Femur (tissue), 1 donor: ENCODE measurements at places on chromosomes 11 and 22.

GRCh38 chr11:15883455-15883920, 472.9 kb downstream of the SOX6 start:
- DNase-seq: peak; percentile 53

GRCh38 chr11:123314972-123315371, 115.1 kb upstream of the GRAMD1B start:
- no peak for DNase-seq

DNA sequence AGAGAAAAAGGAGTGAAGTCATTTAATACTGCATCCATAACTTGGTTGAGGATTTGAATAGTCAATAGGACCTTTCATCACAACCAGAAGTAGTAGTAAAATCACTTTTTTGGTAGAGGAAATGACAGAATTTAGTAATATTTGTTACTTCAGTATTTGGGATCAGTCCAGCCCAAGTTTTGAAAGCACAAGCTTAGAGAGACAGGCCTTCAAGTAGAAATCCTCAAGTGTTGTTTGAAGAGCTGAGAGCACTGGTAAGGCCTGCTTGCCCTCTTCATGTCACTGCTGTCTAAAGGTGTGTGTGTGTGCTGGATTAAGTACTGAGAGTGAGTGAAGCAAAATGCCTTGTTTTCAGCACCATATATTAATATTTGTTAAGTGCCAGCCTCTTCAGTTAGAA, 137.3 kb downstream of the WNT11 start:
- no peak for DNase-seq

GRCh38 chr11:100176456-100176855, 510.6 kb upstream of the ARHGAP42 start:
- DNase-seq: no peak

DNA sequence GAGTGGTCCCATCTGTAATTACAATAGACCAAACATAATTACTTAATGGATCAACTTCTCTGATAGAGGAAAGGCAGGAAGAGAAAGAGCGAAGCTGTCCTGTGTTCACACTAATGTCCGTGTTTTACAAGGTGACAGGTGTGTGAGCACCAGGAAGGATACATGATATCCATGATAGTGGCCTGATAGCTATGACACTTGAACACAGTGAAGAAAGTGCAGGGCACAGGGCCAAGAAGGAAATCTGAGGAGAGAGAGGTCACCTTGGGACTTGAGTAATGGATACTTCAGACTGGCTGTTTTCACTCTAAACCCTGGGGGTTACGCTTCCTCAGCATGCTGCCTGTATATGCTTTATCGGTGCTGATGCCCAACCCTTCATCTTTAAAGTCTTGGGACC, 29.4 kb downstream of the TUB start:
- no peak for DNase-seq

DNA sequence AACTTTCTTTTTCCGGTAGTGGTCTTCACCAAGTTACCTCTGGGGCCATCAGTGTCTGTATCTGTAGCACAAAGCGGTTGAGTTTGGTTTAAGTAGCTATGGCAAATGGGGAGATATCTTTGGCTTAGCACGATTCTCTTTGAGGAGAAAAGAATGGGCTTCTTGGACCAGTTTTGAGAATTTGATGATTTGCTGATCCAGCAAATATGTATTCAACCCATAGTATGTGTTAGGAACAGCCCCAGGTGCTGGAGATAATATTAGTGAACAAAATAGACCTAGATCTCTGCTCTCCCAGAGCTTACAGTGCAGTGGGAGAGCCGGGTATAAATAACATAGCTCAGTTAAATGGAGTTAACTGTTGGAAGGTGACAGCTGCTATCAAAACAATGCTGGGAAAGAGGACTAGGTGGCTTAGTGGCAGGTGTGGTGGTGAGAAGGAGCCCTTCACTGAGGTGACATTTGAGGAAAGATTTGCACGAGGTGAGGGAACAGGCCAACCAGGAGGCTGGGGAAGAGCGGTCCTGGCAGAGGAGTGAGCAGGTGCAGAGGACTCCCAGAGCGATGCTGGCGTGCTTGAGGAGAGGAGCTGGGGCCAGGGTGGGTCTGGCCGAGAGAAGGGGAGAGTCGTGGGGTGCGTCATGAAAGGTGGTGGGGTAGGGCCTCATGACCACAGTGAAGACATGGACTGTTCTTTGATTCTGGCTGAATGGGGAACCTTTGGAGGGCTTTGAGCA, 5.0 kb downstream of the TBC1D22A start:
- no peak for DNase-seq

GRCh38 chr11:34357701-34358257, at the start of gene ABTB2:
TSS of gene ABTB2 (minus strand) at chr11:34358010.
- DNase-seq: peak; percentile 99

- no peak for DNase-seq
These were observed 151.7 kb downstream of the SPON1 start for GRCh38 chr11:14114269-14114668.

- no peak for DNase-seq
These were observed 6.9 kb upstream of the MS4A14 start for GRCh38 chr11:60389279-60389910.

GRCh38 chr11:62071408-62071807, 52.4 kb upstream of the INCENP start:
- DNase-seq: no peak

- peak; percentile 93 for DNase-seq
These were observed at the start of gene TMEM109 for GRCh38 chr11:60913793-60914632. TSS of gene TMEM109 (plus strand) at chr11:60914158. CDS start at chr11:60919694, 5,536 bp downstream.

DNA sequence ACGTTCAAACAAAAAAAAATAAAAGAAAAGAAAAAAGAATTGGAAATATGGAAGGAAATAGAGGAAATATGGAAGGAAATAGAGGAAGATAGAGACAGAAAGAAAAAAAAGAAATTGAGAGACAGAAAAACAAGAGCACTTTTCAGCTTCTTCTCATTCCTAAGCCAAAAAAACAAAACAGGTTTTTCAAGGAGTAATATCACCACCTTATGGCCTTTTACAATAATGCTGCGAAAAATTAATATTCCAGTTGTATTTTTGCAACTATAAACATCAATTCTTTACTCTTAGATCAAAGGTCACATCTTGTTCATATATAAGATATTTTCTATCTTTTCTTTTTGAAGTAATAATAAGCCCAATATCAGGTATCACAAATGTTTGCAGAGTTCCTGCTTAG, 328.3 kb downstream of the FAT3 start:
- no peak for DNase-seq

DNA sequence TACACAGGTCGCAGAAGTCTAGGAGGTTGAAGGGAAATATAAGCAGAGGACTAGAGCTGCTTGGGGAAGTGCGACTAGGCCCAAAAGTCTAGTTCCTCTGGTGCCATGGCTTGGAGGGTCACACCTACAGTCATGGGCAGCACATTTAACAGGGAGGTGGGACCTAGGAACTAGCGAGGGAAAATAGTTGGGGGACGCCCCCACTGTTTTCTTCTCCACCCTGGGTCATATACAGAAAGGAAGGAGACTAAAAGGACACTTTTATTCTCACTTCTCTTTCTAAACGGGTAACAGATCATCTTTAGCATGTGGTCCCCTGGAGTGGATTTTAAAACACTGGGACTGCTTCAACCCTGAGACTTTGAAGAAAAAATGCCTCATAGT, 16.6 kb downstream of the APIP start:
- no peak for DNase-seq

GRCh38 chr11:28878025-28878424, 769.8 kb downstream of the METTL15 start:
- DNase-seq: no peak

- no peak for DNase-seq
These were observed 8.5 kb downstream of the SIK3 start for GRCh38 chr11:117089685-117090084.

GRCh38 chr11:106461839-106462545, 384.5 kb downstream of the AASDHPPT start:
- DNase-seq: no peak

DNA sequence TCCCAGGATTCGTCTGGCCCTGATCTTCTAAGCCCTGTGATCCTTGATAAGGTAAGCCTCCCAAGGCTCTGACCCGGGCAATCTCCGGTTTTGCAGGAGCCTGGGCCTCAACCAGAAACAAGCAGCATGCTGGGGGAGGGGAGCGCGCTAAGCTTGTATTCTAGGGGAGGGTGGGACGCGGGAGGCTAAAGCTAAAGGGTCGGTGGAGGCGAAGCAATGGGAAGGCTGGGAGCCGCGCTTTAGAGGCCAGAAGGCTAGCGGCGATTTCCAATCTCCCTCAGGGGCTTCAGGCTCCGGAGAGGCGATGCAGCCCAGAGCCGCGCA, 753 bp downstream of the PTPN5 start:
- no peak for DNase-seq

DNA sequence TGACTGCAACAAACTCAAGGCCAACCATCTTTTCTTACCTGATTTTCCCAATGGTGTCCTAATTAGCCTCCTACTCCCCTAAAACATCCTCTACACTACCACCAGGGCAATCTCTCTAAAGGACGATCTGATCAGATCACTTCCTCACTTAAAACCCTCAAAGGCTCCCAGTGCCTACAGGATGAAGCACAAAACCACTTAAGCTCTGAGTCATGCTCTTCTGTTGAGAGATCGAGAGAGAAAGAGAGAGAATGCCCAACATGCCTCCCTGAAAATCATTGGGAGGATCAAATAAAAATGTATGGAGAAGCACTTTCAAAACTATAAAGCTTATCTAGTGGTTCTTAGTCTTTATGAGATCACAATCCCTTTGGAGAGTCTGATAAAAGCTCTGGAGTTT, 171.1 kb downstream of the CADM1 start:
- DNase-seq: no peak

- peak; percentile 97 for DNase-seq
These were observed 966 bp downstream of the AHNAK start for GRCh38 chr11:62545437-62546243.

- no peak for DNase-seq
These were observed 2.4 kb downstream of the LARGE1 start for GRCh38 chr22:33917744-33918406.

GRCh38 chr11:129143335-129143734, 48.8 kb downstream of the ARHGAP32 start:
- peak; percentile 64 for DNase-seq

DNA sequence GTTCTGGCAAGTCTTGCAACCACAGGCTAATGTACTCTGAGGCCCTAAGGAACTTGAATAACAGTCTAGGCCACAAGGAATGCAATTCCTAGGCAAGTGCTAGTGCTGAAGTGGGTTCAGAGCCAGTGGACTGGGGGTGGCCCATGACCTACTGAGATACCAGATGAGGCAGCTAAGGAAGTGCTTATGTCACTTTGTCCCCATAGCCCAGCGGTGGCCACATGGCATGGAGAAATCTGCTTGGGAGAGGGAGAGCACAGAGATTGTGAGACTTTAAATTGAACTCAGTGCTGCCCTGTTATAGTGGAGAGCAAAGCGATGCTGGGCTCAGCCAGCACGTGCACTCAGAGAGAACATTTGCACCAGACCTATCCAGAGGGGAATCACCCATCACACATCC, 629.5 kb downstream of the JRKL start:
- no peak for DNase-seq

DNA sequence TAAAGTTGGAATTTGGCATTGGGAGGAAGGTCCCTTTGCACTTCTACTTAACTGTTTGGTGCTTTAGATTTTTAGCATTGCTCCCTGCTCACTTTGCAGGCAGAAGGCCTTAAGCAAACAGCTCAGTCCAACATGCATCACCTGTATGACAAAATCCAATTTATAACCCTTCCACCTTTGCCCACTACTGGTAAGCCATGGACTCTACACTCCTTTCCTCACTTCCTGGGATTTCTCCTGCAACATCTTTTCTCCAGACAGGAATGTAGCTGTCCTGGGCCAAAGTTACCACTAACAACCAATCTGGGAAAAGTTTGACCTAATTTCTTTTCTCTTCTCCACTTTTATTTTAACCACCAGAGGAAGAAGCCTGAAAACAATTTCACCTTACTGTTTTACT, 1.8 kb upstream of the OR2D2 start:
- no peak for DNase-seq

- DNase-seq: no peak
These were observed 170.0 kb upstream of the PDGFD start for GRCh38 chr11:104333977-104334376.

- DNase-seq: peak; percentile 15
These were observed 20.0 kb downstream of the TPBGL start for GRCh38 chr11:75260396-75261170.

- DNase-seq: no peak
These were observed 7.6 kb downstream of the BAD start for GRCh38 chr11:64276653-64277431.

- DNase-seq: no peak
These were observed 33.1 kb upstream of the IPO7 start for GRCh38 chr11:9351321-9351881.

DNA sequence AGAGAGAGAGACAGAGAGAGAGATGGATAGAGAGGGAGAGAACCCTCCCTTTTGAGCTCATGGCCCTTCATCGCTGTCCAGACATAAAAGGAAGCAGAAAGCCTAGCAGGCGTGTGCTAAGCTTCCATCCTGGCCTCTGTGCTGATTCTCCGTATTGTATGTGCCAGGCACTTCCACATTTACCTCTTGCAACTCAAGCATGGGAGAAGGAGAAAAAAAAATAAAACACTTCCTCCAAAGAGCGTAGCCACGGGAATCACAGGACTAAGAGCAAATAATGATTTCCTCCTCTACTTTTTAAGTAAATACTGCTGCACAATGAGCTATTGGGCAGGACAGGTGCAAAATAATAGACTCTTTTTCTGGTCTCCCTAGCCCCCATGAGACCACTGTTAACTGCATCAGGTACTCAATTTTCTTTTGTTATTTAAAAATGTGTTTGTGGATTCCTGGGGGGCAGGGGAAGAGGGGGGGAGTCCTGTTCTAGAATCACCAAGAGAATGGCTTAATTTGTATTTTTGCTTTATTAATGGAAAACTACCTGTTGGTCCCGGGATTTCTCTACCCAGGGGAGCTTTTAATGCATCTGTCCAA, 154.3 kb downstream of the NXPE2 start:
- DNase-seq: no peak
